ENCODE measurements at places on chromosomes 12 and 14. TPM values are rescaled to one million over a fixed set of nuclear protein-coding genes. Genes with fewer than 3 reads are reported as not detected.

BBOF1 gene
- 3.8 TPM for total RNA-seq

RFX4 gene
- total RNA-seq: not detected

GRCh38 chr12:76153616-76154015, 69.1 kb upstream of the NAP1L1 start:
- DNase-seq: no peak

- DNase-seq: no peak
Measured at GRCh38 chr12:43861840-43862150, 25.9 kb downstream of the TMEM117 start.

GRCh38 chr12:69660164-69660863, 38.8 kb downstream of the BEST3 start:
- DNase-seq: no peak

TAS2R43 gene
- total RNA-seq: not detected

DNA sequence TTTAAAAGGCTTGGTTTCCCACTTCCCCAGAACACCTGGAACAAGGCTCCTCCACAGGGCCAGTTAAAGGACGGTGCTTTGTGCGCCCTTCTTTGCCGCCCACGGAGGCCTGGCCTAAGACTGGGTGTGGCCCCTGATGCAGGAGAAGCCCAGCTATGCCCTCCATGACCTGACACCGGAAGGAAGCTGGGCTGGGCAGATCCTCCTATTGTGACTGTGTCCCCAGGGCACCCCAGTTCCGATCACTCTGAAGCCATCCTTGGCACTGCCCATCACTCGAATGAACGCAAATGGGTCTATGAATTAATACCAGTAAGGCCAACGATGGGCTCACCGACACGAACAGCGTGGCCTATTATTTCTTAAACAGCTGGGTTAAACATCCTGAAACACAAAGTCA, 42.6 kb downstream of the FBXO21 start:
- no peak for DNase-seq

OR10G2 gene
- not detected for total RNA-seq

DNA sequence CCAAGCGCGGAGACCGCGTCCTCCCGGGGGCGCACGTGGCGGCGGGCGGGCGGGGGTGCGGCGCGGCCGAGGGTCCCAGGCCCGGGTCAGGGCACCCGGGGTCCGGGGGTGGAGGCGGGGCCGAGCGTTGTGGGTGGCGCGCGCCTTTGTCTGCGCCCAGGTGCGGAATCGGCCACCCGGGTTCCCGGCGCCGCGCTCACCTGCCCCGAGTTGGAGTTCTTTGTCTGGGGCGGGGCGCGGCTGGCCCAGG, 50.1 kb downstream of the LRCOL1 start:
- DNase-seq: no peak

PTPRR gene
- 1.3 TPM for total RNA-seq

DNA sequence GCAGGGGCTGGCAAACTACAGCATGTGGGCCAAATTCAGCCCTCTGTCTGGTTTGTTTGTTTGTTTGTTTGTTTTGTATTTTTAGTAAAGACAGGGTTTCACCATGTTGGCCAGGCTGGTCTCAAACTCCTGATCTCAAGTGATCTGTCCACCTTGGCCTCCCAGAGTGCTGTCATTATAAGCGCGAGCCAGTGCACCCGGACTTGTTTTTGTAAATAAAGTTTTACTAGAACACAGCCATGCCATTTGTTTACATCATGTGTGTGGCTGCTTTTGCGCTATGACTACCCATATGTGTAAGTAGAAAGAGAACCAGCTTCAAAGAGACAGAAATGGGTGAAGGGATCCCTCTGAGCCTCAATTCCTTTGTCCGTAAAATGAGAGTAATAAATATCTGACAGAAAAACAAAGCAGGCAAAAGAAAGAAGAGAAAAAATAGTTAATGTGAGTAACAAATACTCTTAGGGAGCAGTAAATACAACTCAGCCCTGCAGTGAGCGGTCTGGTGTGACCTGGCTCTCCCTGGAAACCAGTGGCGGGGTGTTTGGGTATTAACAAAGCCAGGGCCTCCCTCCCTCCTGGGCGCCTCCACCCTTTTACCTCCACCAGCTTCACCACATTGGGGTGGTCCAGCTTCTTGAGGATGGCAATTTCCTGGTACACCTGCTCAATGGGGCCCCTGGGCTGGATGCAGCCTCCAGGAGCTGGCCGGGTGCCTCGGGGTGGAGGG, 33.1 kb downstream of the CAMKK2 start:
- no peak for DNase-seq

ANKRD9 gene
- 158 TPM for total RNA-seq

FAM222A gene
- total RNA-seq: 20.0 TPM

- DNase-seq: no peak
Measured at GRCh38 chr12:128336204-128337070, 69.5 kb downstream of the TMEM132C start.

- no peak for DNase-seq
Measured at GRCh38 chr12:101875162-101875561, 2.2 kb upstream of the DRAM1 start.

MRPL42 gene
- 47.0 TPM for total RNA-seq

DNA sequence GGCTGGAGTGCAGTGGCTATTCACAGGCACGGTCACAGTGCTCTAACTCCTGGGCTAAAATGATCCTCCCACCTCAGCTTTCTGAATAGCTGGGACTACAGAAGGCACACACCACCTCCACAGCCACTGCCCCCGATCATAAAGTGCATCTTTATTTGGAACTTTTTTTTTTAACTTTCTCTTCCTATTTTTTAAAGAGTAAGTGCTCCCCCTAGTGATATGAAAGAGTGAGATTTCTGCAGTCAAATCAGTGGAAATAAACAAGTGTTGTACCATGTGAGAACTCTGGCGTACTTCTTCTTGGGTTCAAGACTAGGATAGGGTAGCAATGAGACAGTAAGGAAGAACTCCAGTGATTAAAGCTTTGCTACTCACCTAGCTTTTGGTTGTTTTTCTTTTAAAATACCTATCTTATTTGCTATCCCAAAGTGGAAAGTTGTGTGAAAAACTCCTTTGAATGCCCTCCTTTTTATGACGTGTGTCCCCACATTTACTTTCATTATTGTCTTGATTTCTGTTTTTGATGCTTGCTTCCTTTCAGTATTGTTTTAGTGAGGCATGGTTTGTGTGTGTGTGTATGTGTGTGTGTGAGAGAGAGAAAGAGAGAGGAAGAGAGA, 6.6 kb downstream of the PPP4R4 start:
- no peak for DNase-seq

- no peak for DNase-seq
Measured at GRCh38 chr12:98456041-98456440, 59.3 kb upstream of the TMPO start.

B4GALNT1 gene
- total RNA-seq: 4.7 TPM

GRCh38 chr12:132677492-132677891, 9.7 kb downstream of the POLE start:
- no peak for DNase-seq

- DNase-seq: no peak
Measured at GRCh38 chr12:45431126-45431525, 215.2 kb downstream of the ANO6 start.

BIN2 gene
- 1.6 TPM for total RNA-seq

- DNase-seq: no peak
Measured at GRCh38 chr12:88756153-88756552, 175.9 kb upstream of the KITLG start.

GRCh38 chr12:116707751-116708150, 30.1 kb downstream of the SPRING1 start:
- DNase-seq: no peak

DNA sequence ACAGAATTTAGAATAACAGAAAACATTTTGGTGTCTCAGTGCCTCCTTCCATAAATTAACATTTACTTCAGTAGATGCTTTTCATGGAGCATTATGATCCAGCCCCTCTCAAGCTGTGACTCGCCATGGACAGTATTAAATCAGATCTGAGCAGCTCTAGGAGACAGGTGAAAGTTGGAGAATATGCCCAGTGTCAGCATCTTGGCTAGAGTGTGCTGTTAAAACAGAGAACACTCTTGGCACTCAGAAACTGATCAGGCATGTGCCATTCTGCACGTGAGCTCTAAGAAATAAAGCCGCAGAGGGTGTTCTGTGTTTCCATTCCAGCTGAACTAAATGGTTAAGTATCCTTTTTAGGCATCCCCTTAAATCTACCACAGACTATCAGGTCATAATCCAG, 68.0 kb downstream of the DIP2B start:
- DNase-seq: no peak

- DNase-seq: no peak
Measured at GRCh38 chr12:84924981-84925380, 12.4 kb upstream of the SLC6A15 start.

- DNase-seq: no peak
Measured at GRCh38 chr12:49567302-49567610, 686 bp downstream of the MCRS1 start.

- no peak for DNase-seq
Measured at GRCh38 chr14:66405158-66405557, 81.0 kb upstream of the CCDC196 start.

DNA sequence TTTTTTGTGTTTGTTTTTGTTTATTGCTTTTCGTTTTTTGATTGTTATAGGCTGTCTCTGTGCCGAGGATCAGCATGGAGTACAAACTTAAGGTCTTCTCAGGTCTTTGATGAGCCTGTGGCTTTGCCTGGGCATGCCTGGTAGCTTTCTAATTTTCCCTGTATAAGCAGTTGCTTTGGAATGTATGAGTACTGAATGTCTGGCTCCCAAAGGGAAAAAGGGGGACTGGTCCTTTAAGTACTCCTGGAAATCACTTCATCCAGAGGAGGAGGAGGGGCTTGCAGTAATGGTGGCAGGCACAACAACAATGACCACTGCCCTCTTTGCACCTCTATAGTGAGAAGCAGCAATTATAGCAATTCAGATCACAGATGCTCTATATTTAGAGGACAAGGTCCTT, 67.6 kb upstream of the TTC7B start:
- no peak for DNase-seq

CELA1 gene
- not detected for total RNA-seq

DNA sequence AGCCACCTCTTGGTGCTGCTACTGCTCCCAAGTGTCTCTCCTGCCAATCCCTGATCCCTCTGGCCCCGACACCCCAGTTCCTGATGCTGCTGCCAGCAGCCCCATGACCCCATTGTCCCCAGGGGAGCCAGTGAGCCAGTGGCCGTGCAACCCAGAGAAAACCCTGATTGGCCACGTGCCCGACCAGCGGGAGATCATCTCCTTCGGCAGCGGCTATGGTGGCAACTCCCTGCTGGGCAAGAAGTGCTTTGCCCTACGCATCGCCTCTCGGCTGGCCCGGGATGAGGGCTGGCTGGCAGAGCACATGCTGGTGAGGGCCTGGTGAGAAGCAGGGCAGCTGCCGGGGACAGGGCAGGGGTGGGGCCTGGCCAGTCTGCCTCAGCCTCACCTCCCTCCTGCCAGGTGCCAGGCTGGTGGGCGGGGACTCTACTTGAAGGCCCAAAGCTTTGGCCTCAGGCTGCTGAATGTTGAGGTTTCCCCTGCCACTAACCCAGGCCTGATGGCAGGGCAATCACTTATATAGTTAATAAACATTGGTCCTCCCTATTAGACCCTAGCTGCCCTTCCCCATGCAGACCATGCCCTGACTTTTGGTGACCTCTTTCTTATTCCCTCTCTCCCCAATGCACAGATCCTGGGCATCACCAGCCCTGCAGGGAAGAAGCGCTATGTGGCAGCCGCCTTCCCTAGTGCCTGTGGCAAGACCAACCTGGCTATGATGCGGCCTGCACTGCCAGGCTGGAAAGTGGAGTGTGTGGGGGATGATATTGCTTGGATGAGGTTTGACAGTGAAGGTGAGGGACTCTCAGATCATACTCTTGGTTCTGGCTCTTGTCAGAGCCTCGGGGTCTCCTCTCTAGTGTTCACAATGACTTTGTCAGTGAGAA, 5.1 kb downstream of the PCK2 start:
- DNase-seq: no peak

All from left ventricle myocardium inferior (tissue), 1 donor.